ENCODE measurements at places on chromosomes 4 and X.

DNA sequence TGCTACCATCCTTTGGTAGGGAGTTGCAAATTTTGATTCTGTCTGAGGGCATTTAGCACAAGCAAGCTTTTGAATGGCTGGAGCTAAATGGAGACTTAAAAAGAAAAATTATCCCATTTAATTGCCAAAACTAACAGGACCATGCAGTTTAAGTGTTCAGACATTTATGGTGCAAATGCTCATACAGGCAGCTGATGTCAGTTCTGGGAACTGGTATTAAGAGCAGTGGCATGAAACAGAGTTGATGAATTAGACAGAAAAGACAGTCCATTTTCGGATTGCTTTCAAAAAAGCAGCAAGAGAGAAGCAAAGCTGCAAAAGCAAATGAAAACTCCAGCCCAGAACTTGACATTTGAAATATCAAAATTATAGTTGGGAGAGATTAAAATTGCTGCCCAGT is 1.3 kb downstream of the SCRG1 start:
- no peak for DNase-seq

DNA sequence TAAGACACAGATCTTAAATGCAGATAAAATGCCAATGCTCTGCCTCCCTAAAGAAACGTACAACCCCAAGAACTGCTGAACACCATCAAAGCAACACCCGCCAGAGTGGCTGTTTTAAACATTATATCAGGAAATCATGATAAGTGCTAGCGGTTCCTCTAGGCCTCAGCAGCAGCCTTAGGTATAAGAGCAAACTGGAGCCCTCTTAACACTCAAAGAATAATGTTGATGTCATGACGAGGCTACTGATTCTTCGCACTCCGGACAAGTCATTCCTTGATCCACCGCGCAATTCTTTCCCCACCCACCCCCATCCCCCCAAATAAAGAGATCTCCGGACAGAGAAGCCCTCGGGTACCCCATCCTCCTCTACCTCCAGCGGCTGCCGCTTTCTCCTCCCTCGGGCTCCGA is 507 bp downstream of the LIN54 start:
- no peak for DNase-seq

DNA sequence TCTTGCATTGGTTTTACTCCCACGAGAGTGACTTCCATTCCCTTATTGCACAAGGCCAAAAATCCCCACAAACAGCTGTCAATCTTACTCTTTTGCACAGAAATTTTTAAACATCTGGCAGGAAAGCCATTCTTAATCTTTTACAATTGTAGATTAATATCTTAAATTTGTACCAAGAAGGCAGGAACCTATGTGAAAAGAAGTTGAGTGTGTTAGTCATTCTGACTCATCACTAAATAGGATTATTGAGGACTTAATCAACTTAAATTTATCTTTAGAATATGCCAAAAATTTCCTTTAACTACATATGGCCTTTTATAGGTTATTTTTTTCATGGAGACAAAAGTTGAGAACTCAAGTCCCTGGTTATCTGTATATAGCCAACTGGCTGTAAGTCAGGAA is 49.0 kb upstream of the VEGFC start:
- DNase-seq = peak; percentile 91

DNA sequence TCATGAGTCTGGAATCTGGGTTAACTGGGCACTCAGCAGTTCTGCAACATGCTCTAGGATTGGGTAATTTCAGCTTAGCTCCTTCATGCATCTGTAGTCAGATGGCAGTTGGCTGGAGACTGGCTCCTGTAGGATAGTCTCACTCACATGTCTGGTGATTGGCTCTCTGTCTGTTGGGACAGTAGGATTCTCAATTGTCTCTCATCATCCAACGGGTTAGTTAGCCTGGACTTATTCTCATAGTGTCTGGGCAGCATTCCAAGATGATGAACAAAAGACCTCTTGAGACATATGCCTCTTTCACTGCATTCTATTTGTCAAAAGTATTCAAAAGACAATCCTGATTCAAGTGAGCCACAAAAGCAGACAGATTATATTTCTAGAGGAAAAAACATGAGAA is 795.6 kb upstream of the GALNTL6 start:
- no peak for DNase-seq

DNA sequence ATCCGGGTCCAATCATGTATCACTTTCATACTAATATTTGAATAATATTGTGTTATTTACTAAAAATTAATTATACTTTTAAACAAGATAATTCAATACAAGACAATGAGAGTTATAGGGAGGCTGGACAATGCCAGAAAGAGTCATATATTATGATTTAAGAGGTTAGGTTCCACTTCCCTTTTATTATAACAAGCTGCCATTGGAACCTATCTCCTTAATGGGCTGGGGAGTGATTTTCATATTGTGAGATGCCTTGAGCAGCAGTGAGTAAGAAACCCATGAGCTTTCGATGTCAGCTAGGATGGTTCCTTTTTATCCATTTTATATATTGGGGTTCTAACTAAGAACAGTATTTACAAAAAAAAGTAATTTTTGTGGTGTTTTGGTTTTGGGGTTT is 91.8 kb downstream of the MAB21L2 start:
- no peak for DNase-seq

DNA sequence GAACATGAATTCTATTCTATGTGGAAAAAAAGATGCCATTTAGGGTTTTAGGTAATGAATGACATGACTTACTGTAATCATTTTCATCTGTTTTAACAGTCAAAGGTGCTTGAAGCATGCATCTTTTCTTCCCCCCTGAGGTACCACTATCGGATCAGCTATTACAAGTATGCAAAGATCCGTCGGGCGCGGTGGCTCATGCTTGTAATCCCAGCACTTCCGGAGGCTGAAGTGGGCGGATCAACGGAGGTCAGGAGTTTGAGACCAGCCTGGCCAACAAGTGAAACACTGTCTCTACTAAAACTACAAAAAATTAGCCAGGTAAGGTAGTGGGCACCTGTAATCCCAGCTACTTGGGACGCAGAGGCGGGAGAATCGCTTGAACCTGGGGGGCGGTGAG is 241.3 kb downstream of the ARAP2 start:
- DNase-seq = no peak

GRCh38 chrX:152912106-152912505 is 14.2 kb downstream of the ZNF185 start:
- no peak for DNase-seq

GRCh38 chr4:4862665-4863482 is 3.4 kb downstream of the MSX1 start:
- DNase-seq = no peak

GRCh38 chr4:21856754-21857153 is 91.8 kb downstream of the KCNIP4 start:
- no peak for DNase-seq
